ENCODE measurements at places on chromosomes 7 and 10.

DNA sequence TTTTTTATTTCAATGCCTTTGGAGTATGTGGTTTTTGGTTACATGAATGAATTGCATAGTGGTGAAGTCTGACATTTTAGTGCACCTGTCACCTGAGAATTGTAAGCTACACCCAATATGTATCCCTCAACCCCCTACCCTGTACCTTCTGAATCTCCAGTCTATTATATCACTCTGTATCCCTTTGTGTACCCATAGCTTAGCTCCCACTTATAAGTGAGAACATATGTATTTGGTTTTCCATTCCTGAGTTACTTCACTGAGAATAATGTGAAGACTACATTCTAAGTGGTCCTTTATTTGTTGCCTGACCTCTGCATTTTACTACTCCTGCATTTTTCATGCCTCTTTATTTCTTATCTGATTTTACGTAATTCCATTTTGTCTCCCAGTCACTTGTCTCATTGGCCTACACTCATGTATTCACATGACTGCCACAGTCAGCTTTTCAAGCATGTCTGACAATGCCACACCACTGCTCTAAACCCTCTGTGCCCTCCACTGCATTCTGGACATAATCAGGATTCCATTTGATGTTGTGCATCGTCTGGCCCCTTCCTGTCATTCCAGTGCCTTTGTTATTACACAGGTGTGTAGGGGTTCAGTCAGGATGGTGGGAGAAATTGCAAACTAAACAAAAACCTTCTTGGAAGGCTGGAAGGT, 1325.5 kb downstream of the XPNPEP1 start:
- no peak for DNase-seq

GRCh38 chr10:71805776-71806703, 32.7 kb upstream of the VSIR start:
- DNase-seq, result no peak

DNA sequence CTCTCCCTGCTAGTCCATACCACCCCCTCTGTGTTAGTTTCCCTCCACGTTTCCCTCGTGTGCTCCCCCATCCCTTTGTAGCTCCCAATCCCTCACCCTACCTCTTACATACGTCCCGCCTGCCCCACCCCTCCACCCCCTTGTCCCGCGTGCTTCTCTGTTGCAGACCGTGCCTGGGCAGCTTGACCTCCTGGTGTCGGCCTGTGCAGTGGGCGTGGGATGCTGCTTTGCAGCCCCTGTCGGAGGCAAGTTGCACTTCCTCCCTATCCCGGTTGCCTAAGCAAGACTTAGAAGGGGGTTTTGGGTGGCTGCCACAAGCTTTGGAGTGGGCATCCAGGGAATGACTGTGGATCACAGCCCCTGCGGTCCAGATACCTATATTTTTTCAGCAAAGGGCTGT, 7.7 kb downstream of the CLCN1 start:
- no peak for DNase-seq

- no peak for DNase-seq
Measured at GRCh38 chr10:90969121-90969534, 48.2 kb upstream of the ANKRD1 start.

GRCh38 chr7:29202651-29203069, 8.1 kb downstream of the CHN2 start:
- DNase-seq, result no peak

GRCh38 chr7:77461246-77461645, 45.1 kb upstream of the GSAP start:
- DNase-seq, result no peak

GRCh38 chr10:127313996-127314700, 117.8 kb upstream of the INSYN2A start:
- DNase-seq, result no peak

DNA sequence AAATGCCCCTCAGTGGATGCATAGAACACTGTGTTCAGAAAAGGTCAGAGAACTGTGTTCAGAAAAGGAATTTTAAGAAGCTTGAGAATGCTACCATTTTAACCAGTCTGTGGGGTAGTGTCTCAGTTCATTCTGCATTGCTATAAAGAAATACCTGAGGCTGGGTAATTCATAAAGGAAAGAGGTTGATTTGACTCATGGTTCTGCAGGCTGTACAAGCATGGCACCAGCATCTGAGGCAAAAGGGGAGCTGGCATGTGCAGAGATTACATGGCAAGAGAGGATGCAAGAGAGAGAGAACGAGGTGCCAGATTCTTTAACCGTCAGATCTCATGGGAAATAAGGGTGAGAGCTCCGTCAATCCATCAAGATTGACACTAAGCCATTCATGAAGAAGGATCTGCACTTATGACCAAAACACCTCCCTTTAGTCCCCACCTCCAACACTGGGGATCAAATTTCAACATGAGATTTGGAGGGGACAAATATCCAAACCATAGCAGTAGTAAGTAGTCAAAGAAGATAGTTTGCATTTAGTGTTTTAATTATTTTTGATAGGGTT, 119.8 kb downstream of the FAM107B start:
- no peak for DNase-seq

- no peak for DNase-seq
Measured at GRCh38 chr10:17021656-17022465, 107.8 kb downstream of the CUBN start.

DNA sequence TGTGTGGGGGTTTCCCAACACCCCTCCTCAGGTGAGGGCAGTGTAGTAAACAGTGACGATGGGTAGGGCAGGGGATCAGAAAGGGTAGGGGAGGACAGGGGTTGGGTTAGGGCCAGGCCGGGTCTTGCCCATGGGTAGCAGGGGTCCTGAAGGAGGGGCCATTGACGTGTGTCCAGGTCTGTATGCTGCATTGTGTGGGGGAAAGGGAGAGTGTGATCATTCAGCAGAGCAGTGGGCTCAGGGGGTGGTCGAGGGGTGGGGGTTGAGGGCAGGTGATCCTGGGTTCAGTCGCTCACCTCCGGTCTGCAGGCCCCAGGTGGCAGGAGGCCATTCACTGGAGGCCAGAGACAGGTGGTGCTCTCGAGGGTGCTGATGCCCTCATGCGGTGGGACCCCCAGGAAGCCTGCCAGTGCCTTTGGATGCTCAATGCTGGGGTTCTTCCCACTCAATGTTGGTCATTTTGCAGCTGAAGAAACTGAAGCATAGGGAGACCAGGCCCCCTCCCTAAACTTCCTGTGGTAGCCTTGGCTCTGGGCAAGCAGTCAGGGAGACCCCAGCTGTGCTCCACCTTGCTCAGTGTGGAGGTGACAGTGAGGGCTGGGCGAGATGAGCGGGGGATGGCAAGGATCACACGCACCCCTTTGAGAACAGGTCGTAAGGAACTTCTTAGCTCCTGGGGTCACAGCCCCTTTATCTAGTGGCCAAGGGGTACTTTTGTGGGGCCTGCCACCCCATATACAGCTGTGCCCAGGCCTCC, 48.8 kb upstream of the CAMK2B start:
- DNase-seq, result no peak

GRCh38 chr10:7797582-7797981, 9.6 kb downstream of the ATP5F1C start:
- no peak for DNase-seq

DNA sequence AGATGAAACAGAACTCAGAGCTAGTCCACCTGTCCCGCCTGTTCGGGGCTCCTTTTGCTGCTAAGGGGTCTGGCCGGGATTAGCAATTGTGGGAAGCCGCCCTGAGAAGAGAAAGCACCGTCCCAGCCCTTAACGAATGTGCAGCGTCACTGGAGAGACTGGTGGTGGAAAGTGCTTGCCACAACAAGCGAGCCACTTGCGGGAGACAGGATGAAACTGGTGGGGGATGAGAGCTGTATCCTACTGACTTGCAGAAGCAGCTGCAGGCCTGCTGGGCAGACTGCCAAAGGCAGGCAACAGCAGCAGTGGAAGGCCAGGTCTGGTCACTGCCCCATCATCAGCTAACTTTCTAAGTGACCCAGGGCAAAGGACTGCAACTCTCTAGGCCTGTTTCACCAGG, 95.4 kb downstream of the FAM53B start:
- peak; percentile 59 for DNase-seq

DNA sequence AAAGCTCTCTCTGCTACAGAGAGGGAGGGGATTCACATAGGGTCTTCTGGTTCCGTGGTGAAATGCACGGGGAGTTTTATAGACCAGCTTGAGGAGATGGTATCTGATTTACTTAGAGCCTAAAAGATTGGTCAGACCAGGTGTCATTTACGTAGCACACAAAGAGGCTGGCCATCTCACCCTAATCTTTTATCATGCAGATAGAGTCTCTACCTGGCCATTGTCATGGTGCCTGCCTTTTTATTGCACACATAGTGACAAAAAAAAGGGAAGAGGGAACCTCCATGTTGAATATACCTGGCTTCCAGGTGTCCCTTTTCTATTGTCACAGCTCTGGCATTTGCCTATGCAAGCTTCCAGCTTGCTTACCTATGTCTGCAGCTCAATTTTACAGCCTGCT, 1456.1 kb downstream of the GATA3 start:
- no peak for DNase-seq

GRCh38 chr10:59245686-59246085, 69.2 kb downstream of the PHYHIPL start:
- DNase-seq, result no peak

DNA sequence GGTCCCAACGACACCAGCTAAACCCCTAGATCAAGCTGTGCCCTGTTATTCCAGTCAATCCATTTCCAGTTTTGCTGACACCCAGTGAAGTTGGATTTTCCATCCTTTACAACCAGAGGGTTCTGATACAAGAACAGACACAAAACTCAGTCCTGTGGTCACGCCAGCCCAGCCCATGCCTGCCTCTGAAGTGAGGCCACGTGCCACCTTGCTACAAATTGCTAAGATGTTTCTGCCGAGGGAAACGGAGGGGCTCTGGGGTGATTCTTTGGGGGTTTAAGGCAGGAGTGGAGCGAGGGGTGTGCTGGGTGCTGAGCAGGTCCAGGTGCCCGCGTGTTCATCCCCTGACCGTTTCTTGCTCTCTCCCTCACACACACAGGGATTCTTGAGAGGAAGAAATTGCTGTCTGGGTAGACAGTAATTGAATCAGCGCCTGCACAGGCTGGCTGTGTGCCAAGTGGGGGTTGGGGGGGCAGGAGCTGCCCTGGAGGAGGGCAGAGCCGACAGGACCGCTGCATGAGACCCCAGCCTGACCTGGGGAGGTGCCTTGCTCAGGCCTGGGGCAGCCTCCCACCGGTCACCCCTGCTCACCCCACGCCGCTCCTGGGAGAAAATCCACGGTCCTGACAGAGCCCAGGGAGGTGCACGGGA, 38.1 kb downstream of the ADAP1 start:
- DNase-seq, result no peak

- DNase-seq, result no peak
Measured at GRCh38 chr7:29044554-29044953, 86.4 kb upstream of the TRIL start.

DNA sequence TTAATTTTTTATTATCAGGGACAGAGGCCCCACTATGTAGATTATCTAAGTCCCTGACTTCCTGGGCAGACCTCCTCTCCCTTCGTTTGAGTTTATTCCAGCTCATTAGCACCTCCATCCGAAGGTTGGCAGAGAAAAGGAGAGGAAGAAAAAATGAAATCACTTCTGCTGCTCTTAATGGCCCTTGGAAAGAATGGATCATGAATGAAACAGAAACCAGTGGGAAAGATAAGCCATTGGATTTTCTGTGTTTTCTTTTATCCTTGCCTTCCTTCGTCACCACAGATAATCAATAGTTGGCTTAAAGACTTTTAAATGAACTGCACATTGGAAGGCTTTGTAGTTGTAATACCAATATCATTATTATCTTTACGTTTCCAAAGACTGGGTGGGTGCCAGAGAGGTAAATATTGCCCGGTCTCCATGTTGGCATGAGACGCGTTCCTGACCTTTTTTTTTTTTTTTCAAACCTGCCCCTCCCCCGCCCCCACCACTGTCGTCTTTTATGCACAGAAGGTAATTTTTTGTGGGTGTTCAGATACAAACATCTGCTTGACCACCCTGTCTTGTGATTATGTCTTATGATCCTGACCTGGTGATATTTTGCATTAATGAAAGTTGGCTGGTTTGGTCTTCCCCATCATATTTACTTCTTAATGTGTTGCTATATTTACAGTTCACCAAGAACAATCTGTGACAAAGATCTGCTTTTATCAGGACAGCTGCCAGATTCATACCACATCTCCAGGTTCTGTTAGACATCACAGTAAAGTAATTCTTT, 116.8 kb downstream of the ARID5B start:
- DNase-seq, result no peak

GRCh38 chr10:77251297-77252013, 386.2 kb downstream of the KCNMA1 start:
- no peak for DNase-seq

DNA sequence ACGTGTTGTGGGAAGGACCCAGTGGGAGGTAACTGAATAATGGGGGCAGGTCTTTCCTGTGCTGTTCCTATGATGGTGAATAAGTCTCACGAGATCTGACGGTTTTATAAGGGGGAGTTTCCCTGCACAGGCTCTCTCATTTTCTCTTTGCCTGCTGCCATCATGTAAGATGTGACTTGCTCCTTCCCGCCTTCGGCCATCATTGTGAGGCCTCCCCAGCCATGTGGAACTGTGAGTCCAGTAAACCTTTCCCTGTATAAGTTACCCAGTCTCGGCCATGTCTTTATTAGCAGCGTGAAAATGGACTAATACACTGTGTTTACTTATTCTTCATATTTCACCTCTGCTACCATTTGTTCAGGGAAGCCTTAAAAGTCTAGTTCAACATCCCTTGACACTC, 2.2 kb upstream of the DNAAF5 start:
- DNase-seq, result no peak

DNA sequence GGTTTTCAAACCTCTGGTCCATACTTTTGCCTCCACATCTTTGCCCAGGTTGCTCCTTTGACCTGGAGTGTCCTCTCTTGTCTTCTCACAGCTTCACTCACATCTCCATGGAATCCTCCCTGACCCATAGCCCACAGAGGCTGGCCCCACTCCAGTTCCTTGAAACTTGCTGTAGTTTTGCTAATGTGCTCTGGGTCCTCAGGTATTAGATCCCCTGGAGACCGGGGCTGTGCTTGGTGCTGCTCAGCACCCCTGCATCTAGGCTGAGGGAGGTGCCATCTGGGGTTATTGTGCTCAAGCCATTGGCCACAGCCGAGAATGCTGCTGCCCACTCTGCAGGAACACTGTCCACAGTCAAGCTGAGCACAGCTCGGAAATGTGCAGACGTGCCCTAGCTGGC, 16.5 kb downstream of the KNDC1 start:
- DNase-seq, result no peak

DNA sequence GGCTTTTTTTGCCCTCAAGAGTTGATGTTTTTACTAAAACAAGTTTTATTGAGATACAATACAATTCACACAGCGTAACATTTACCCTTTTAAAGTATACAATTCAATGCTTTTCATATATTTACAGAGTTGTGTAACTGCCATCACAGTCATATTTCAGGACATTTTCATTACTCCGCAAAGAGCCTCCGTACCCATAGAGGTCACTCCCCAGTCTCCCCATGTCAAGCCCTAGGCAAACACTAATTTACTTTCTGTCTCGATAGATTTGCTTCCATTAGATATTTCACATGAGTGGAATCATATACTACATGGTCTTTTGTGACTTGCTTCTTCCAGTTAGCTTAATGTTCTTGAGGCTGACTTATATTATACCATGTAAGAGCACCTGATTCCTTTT, 183.8 kb downstream of the PRKCQ start:
- DNase-seq, result no peak

GRCh38 chr10:98474628-98475027, 27.9 kb upstream of the HPS1 start:
- DNase-seq, result no peak

GRCh38 chr10:69361303-69361614, 55.5 kb downstream of the TACR2 start:
- no peak for DNase-seq

- DNase-seq, result peak; percentile 87
Measured at GRCh38 chr7:63900394-63901203, 98.0 kb upstream of the ZNF722 start.

Measured in stimulated activated naive CD4-positive, alpha-beta T cell treated with Interleukin-2 at 50 U/mL for 16 hours (primary cell).